CD4-positive, alpha-beta T cell treated with Interleukin-10 for 1 hour (primary cell): ENCODE measurements at places on chromosomes 12 and 14.

DNA sequence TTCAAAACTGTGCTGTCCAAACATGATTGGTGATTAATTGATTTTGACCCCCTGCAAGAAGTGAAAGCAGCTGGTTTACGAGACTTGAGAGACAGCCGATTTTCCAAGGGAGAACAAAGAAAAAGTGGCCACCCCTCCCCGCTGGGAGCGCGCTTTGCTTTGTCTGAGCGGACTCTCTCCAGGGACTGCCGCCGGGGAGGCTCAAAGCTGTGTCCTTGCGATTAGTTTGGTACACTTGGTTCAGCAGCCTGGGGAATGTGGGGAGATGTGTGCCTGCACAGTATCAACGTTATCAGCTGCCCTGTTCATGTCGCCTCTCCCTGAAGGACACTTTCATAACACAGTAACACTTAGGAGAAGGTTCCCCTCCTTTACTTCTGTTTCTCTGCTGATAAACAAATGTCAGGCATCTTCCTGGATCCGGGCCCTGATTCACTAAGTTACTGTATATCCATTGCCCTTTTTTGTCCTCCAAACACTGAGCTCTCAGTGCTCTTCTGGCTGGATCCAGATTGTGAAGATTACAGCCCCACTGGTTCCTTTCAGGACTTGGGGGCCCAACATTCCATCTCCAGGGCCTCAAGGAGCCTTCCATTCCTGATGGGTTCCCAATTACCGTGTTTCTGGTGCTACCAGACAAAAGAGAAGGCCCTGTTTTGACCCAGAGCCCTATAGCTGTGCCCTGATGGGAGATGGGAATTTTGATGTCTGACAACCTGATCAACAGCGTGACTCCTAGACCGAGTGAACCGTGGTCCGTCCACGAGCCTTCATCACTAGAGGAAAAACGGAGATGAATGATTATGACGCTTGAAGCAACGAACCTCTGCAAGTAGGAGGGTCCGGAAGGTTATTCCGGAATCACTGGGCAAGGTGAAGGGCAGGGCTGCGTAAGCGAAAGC lies 31.7 kb upstream of the TUBA1C start:
- no peak for DNase-seq

DNA sequence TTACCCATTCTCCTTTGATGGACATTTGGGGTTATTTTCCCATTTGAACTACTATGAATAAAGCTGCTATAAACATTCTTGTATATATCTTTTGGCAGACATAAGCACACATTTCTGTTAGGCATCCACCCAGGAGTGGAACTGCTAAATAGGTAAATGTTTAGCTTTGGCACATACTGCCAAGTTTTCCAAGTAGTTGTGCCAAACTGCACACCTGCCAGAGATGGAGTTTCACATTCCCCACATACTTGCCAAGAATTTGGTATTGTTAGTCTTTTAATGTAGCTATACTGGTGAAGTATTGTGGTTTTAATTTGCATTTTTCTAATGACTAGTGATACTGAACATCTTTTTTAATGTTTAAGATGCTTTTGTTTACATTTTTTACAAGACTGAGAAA lies 201.0 kb downstream of the GXYLT1 start:
- no peak for DNase-seq

DNA sequence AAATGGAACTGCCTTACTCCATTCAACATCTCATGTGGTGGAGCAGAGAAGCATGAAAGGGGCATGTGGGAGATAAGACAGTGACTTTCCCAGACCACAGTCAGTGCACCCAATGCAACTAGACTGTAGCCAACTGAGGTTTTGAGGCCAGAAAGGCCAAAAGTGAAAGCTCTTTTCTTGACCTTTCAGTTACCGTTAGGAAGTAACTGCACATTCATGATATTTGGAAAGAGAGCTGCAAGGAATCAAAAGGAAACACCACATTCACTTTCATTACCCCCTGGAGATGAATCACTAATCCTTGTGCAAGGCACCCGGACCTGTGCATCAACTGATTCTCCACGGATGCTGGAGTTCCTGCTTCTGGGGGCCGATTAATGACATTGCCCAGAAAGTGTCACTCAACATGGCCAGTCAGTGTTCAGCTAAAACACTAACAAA lies 72.9 kb upstream of the ELK3 start:
- peak; percentile 18 for DNase-seq

- DNase-seq, result no peak
Measured at GRCh38 chr12:101941306-101942249, 64.2 kb downstream of the DRAM1 start.

DNA sequence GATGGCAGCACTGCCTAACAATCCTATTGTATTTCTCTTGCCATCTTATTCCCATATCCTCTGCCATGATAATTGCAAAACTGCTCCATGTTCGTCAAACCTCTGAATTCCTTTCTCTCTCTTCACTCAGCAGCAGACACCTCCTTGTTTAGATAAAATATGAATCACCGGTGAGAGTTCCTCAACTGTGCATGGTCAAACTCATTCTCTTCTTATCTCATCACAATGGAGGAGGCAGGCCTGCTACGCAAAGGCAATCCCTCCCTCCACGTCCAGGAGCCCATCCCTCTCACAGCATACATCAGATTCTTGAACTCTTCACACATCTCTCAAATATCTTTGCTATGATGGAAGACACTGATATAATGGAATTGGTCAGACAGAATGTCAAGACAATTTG lies 90.1 kb upstream of the DAAM1 start:
- no peak for DNase-seq

DNA sequence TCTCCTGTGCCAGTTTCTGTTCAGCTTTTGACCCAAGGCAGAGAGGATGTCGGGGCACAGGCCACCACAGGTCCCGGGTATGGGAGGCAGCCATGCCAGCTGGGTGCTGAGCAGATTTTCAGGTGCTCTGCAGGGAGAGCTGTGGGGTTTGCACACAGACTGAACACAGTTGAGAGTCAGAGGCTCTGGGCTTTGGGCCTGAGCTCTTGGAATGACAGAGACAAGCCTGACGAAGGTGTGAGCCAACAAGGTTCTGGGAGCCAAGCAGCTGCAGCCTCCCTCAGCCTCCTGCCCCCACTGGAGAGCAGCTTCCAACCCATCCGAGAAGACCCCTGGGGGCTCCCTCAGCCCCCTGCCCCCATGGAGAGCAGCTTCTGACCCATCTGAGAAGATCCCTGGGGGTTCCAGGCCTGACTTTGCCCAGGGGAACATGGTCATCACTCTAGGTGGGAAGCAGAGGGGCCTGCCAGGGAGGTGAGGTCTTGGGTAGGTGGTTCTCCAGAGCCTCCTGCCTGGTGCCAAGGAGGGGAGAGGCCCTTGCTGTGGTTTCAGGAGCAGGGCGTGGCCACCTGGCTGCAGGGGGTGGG lies 13.8 kb downstream of the FBRSL1 start:
- no peak for DNase-seq

GRCh38 chr12:45994736-45995135 lies 4.4 kb upstream of the SCAF11 start:
- DNase-seq, result no peak

DNA sequence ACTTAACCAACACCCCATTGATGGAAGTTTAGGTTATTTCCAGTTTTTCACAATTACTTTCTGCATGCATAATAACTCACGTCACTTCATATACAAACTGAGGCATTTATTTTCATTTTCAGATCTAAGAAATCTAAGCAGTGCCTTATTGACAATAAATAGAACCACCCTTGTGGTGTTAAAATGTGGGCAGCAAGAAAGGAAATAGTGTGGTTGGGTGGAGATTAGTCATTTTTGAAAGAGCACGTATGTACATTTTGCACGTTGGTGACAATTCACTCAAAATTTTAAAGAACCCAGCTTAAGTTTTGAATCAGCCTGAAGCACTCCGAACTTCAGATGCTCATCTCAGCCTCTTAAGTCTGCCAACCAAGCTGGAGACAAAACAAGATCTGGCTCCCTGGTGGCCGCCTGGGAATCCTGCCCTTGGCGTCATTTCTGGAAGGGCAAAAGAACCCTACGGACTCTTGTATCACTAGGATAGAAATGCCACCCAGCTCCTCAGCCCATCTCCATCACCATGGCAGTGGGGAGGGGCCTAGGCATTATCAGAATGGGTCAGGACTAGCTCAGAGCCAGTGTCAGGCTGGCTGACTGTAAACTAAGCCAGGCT lies 89.5 kb upstream of the BCL2L14 start:
- peak; percentile 86 for DNase-seq

- DNase-seq, result peak; percentile 31
Measured at GRCh38 chr12:50057000-50057841, at the start of gene ASIC1. Gene ASIC1, plus strand, starts transcription at chr12:50057596. Its CDS starts 1,171 bp downstream, at chr12:50058767.

DNA sequence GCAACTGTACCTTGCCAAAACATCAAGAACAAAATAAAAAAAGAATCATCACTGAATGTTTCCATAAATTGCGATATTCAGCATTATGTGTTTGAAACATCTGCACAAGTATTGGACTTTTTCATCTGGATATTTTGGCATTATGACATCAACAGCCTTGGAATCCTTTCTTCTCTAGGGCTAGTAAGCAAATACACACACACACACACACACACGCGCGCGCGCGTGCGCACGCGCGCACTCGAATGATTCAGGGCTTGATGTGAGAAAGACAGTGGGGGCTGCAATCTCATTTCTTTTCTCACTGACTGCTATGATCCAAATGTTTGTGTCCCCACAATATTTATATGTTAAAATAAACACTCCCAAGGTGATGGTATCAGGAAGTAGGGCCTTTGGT lies 90.0 kb upstream of the SLC38A4 start:
- DNase-seq, result no peak

GRCh38 chr14:24136684-24137528 lies 912 bp downstream of the PSME1 start:
- peak; percentile 9 for DNase-seq

GRCh38 chr12:42299392-42300308 lies 26.2 kb downstream of the ZCRB1 start:
- peak; percentile 34 for DNase-seq

- DNase-seq, result no peak
Measured at GRCh38 chr14:74147571-74147970, 62.8 kb downstream of the LIN52 start.

DNA sequence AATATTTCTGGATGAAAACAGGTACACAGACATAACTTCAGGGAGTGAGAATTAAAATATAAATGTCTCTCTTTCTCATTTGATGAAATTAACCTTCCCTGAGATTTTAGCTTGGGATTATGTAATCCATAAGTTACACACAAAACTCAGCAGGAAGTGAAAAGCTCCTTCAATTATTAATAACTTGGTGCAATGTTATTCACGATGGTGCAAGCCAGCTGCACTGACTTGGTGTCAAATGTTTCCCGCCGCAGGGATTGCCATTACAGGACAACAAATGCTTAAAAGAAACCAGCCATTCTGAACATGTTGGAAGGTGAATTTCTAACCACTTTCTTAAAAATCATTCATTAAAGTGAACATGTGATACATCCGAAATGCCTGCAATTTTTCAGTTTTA lies 250.4 kb downstream of the FOXN3 start:
- DNase-seq, result no peak

DNA sequence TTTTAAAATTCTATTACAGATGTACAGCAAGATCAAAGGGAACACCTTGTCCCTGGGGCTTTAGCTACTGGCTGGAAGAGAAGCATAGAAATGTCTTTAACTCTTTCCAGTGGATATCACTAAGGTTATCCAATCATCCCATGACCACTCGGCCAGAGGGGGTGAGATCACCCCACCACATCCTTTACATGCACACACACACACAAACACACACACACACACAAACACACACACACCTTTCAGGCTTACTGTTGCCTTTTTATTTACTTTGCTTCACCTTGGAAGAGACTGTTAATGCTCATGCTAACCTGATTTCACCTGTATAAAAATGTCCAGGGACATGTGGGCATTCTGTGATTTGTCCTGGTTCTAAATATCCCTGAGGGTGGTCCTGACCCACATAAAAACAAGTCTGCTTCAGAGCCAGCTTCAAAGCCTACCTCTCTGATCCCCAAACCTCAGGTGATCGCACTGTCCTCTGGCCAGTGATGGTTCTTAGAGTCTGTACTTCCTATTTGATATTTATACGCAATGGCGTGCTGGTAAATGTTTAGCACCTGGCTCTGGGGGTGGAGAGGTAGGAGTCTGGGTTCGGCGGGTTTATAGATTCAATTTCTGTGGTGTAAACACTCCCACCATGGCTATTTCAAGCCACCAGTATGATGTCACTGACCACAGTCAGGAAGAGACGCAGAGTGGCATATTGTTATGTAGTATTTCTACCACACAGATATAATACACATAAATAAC lies 166.1 kb upstream of the EEA1 start:
- DNase-seq, result no peak

DNA sequence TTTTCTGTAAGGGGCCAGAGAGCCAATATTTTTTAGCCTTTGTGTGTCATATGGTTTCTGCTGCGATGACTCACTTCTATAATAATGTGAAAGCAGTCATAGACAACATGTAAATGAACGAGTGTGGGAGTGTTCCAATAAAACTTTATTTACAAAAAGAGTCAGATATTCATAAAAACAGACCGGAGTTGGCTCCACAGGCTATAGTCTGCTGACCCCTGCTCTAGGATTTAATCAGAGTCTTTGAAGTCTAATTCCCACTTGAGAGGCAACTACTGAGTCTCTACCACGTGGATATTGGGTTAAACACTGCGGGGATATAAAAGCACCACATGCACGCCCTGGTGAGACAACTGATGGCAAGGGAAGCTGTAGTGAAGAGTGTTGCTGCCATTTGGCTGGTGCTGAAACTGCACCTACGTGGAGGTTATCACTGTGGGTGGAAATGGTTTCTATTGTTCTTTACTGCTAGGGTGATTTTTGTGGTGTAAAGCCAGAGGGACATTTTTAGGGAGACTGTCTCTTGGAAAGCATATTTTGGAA lies 3.6 kb upstream of the NINJ2 start:
- DNase-seq, result peak; percentile 47

- no peak for DNase-seq
Measured at GRCh38 chr14:104777808-104778249, 17.7 kb downstream of the AKT1 start.

- DNase-seq, result peak; percentile 37
Measured at GRCh38 chr14:100616854-100617409, 29.7 kb upstream of the BEGAIN start.

- DNase-seq, result peak; percentile 12
Measured at GRCh38 chr12:31118347-31119191, 44.9 kb downstream of the DDX11 start.

DNA sequence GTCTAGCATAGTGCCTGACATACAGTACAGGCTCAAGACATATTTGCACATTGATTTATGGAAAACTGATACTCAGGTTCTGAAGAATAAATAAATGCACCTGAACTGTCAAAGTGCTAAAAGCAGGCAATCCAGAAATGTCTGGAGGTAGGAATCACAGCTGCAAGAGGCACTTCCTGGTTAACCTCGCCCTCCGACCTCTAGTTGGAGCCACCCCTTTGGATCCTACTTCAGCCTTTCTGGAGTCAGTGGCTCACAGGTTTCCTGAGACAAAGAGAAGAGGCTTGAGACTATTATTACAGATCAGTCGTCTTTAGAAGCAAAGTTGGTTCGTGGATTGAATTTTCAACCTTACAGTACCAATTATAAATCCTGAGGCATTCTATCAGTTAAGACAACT lies 13.0 kb downstream of the TCP11L2 start:
- DNase-seq, result no peak

- DNase-seq, result no peak
Measured at GRCh38 chr12:3905664-3906063, 32.5 kb upstream of the PARP11 start.
